GM12892 (cell line): ENCODE measurements at places on chromosomes 16 and 17.

DNA sequence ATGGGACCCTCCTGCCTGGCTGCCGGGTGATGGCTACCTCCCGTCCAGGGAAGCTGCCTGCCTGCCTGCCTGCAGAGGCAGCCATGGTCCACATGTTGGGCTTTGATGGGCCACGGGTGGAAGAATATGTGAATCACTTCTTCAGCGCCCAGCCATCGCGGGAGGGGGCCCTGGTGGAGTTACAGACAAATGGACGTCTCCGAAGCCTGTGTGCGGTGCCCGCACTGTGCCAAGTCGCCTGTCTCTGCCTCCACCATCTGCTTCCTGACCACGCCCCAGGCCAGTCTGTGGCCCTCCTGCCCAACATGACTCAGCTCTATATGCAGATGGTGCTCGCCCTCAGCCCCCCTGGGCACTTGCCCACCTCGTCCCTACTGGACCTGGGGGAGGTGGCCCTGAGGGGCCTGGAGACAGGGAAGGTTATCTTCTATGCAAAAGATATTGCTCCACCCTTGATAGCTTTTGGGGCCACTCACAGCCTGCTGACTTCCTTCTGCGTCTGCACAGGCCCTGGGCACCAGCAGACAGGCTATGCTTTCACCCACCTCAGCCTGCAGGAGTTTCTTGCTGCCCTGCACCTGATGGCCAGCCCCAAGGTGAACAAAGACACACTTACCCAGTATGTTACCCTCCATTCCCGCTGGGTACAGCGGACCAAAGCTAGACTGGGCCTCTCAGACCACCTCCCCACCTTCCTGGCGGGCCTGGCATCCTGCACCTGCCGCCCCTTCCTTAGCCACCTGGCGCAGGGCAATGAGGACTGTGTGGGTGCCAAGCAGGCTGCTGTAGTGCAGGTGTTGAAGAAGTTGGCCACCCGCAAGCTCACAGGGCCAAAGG lies 36.8 kb downstream of the NLRC5 start:
- no peak for DNase-seq

DNA sequence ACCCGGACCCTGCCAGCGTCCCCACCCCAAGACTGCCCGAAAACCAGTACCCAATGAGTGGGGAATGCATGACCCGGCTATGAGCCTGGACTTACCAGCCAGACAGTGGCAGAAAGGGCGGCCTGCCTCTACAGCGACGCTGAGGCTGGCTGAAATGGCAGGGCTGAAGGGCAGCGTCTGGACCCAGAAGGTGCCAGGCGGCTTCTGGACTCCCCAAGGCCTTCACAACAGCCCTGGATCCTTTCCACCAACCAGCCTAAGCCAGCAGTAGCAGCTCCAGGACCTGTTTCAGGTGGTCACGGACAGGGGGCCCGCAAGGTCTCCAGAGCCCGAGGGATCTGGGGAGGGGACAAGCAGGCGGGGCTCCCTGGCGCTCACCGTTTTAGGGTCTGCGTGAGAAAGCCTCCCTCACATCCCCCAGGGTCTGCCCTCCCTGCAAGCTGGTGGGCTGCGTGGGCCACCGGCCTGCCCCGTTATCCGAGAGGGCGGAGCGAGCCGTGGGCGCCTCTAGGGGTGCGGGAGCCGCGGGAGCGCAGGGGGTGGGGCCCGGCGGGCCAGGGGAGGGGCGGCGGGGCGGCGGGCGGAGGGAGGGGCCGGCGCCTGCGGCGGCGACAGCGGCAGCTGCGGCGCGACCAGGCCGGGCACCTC lies at the start of gene RIPOR1:
RIPOR1 (plus strand) TSS at position 608 of the 648 bp plus-strand sequence. CDS start 9,618 bp downstream, outside the sequence.
- DNase-seq = peak; percentile 76

DNA sequence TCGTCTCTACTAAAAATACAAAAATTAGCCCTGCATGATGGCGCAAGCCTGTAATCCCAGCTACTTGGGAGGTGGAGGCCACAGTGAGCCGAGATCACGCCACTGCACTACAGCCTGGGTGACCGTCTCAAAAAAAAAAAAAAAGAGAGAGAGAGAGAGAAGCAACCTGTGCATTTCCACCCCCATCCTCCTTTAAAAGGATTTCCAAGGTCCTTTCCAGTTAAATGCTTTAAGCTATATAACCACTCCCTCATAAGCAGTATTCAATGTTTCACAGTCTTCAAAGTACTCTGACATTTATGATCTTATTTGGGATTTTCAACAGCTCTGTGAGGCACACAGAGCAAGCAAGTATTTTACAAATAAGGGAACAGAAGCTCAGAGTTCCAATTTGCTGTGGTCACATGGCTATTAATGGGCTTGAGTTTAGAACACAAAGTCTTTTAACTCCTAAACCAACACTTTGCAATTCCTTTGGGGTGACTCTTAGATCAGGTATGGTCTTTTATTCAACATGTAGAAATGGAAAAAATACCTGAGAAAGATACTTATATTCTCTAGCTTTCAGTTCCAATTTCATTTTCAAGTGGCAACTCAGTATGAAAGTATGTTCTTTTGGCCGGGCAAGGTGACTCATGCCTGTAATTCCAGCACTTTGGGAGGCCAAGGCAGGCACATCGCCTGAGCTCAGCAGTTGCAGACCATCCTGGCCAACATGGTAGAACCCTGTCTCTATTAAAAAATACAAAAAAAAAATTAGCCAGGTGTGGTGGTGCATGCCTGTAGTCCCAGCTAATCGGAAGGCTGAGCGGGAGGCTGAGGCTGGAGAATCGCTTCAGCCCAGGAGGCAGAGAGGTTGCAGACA lies 31.3 kb downstream of the SPOP start:
- DNase-seq = no peak

- no peak for DNase-seq
Measured at GRCh38 chr16:85940214-85940613, 41.3 kb downstream of the IRF8 start.

- DNase-seq = no peak
Measured at GRCh38 chr16:23464196-23464595, 11.2 kb upstream of the COG7 start.

DNA sequence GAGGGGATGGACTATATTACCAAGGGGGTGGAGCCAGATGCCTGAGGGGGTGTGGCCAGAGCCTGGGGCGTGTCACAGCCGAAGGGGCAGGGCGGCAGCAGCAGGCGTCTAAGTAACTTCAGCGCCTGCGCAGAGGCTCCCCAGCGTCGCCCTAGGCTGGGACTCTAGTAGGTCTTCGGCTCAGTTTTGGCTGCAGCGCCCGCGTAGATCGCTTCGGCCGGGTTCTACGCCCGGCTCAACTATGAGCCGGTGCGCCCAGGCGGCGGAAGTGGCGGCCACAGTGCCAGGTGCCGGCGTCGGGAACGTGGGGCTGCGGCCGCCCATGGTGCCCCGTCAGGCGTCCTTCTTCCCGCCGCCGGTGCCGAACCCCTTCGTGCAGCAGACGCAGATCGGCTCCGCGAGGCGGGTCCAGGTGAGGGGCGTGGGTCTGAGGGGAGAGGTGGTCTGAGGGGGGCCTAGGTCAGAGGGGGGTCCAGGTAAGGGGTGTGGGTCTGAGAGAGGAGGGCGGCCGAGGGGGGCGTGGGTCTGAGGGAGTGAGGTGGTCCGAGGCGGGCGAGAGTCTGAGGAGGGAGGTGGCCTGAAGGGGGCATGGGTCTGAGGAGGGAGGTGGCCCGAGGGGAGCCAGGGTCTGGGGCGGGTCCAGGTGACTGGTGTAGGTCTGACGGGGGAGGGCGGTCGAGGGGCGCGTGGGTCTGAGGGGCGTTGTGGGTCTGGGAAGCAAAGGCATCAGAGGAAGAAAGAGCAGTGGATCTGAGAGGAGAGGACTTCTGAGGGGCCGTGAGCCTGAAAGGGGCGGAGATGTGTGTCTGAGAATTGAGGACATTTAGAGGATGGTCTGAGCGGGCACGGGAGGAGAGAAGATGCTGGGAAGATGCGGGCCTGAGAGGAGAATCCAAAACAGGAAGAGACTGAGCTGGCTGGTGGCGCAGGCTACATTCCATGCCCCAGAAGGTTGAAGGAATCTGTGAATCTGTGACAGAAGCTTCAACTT lies at the start of gene LPCAT2:
LPCAT2 (plus strand) TSS at position 132 of the 991 bp plus-strand sequence; CDS start at position 242, 110 bp downstream.
- DNase-seq = no peak

DNA sequence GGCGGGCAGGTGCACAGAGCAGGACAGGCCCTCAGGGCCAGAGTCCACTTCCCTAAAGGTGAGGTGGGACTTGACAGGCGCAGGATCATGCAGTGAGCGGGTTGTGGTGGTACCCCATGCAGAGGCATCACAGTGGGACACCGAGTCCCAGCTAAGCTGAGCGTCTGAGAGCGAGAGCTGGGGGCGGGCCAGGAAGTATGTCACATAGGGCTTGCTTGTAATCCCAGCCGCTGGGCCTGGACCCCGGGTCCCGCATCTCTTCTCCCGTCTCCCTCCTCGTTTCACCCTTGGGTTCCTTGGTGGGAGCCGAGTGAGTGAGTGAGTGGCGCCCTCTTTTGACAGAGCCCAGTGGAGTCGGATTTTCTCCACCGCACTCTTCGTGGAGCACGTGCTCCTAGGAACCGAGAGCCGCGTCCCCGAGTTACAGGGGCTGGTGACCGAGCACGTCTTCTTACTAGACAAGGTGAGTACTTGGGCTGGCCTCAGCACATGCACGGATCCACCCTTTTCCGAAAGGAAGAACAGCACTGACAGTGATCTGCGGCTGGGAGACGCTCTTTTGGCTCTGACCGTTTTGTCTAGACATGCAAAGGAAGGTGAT lies 50.8 kb upstream of the ENDOV start:
- DNase-seq = no peak

GRCh38 chr16:23835390-23836077 lies at the start of gene PRKCB:
PRKCB (plus strand) TSS chr16:23835983.
- peak; percentile 93 for DNase-seq

GRCh38 chr17:20225162-20226115 lies 216.3 kb downstream of the SPECC1 start:
- DNase-seq = no peak

GRCh38 chr16:19940195-19940594 lies 55.5 kb upstream of the GPRC5B start:
- no peak for DNase-seq

DNA sequence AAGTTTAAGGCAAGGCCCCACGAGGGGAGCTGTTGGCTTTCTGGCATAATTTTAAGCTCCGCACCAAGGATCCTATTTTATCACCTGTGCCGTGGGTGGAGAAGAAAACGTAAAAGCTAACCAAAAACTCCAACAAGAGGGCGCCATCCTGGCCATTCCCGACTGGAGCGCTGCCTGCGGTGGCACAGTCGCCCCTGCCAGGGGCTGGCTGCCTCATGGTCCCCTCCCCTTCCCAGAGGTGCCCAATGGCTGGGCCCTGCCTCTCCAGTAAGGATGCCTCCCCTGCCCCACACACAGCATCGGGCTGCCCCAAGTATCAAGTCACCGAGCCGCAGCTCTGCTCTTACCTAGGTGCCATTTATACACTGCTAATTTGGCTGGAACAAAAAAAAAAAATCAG lies 36.3 kb downstream of the ZDHHC7 start:
- no peak for DNase-seq

GRCh38 chr17:28327031-28327607 lies 8.1 kb downstream of the TMEM97 start:
- no peak for DNase-seq

DNA sequence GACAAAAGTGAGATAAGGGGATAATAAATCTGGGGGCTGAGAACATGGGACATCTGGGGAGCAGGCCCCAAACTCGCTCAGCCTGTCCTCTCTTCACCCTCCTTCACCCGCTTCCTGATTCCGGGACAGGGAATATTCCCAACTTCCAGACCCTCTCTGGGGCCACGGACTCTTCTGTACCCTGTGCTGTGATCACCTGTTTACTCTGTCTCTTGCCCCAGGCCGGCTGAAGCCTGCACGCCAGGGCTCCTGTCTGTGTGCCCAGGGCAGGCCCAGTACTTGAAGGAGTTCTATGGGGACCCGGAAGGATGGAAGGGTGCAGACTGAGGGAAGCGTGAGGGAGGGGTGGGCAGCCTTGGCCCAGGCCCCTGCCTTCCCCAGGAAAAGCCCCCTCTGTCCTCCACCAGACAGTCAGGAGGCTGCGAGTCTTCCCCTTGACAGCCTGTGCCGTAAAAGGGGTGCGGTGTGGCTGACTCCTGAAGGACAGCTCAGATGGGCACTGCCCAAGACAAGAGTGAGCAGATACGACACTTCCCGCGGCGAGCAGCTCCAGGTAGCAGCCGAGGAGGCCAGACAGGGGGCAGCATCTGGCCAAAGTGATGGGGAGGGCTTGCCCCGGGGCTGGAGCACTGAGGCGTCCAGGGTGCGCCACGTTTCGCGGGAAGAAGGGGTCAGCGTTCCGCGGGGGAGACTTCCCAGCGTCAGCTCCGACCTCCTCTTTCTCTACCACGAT lies 1.0 kb upstream of the CCNF start:
- DNase-seq = no peak

DNA sequence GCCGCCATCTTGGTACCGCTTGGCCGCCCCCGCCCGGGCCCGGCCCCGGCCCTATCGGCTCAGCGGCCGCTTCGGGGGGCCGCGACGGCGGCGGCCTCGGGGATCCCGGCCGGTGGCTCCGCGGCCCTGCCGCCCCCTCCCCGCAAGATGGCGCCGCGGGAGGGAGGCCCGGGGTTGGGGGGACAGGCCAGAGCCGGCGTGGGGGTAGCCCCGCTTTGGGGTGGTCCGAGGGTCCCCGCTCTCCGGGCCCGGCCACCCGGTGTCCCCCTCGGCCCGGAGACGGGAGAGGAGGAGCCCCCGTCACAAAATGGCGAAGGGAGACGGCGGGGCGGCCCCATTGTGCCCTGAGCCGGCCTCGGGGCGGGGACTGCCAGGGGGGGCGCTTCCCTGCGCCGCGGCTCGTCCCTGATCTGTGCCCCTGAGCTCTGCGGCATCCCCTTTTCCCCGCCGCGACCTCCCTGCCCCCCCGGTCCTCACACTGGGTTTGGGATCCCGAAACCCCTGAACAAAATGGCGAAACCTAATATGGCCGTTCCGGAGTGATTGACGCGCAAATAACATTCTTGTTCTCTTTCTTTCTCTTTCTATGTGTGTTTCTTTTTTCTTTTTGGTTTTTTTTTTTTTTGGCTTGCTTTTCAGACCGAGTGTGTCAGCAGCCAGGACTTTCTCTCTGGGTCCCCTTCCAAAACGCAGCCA lies 986 bp downstream of the HAPSTR1 start:
- DNase-seq = peak; percentile 38

GRCh38 chr16:14628806-14629611 lies 1.1 kb downstream of the PARN start:
- DNase-seq = no peak
